Stimulated activated CD4-positive, alpha-beta T cell treated with anti-CD3 and anti-CD28 coated beads, Interleukin-4, amount 100 ng/mL, for 4 hours (primary cell): ENCODE measurements at places on chromosomes 13 and 19.

GRCh38 chr19:51589511-51589910 is 18.4 kb downstream of the ZNF175 start:
- DNase-seq = no peak

DNA sequence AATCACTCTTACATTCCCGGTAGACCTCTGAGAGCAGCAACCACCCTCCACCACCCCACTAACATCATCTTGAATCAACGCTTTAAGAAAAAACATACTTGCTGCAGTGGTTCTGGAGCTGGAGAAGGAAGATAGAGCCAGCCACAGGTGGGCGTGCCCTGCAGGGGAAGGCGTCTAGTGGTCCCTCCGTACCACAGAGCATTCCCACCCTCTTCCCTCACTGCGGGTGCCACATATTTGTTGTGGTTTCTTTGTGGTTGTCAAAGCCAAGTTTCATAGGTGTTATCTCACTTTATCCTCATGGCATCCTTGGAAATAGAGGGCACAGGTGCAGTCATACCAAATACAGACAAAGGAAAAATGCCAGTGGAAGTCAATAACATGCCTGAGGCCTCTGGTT is 22.2 kb downstream of the COL4A2 start:
- no peak for DNase-seq

DNA sequence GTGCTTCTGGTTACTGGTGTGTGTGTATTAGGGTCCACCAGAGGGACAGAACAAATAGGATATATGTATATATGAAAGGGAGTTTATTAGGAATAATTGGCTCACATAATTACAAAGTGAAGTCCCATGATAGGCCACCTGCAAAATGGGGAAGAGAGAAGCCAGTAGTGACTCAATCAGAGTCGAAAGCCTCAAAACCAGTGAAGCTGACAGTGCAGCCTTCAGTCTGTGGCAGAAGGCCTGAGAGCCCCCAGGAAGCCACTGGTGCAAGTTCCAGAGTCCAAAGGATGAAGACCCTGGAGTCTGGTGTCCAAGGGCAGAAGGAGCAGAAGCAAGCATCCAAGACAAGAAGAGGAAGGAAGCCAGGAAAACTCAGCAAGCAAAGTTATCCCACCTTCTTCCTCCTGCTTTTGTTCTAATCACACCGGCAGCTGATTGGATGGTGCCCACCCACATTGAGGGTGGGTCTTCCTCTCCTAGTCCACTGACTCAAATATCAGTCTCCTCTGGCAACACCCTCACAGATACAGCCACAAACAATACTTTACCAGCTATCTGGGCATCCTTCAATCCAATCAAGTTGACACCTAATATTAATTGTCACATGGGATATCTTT is 21.7 kb upstream of the SCEL start:
- no peak for DNase-seq

DNA sequence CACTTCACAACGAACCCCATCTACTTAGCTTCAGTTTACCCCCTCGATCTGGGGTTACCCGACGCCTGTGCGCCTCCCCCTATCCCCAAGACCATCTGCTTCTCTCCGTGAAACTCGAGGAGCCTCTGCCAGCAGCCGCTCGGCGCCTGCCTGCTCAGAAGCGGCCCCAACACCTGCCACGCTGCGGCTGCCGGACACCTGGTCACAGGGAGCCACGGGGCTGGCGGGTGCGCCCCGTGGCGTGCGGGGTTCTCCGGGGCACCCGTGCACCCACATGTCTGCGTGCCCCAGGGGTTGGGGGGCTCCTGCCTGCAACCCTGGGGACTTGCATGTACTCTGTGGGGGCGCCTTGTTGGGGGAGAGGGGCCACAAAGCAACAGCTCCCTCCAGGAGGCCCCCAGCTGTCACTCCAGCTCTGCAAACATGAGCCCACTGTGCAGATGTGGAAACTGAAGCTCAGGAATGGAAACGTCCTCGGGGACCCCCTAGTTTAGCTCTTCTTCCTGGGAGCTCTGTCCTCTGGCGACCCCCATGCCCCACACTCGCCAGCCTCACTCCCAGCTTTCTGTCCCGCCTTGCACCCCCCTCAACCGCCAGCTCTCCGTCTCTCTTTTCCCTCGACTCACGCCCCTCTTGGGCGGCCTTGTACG is 7.0 kb upstream of the SEMA6B start:
- no peak for DNase-seq

- DNase-seq = no peak
Measured at GRCh38 chr19:5193192-5193591, 147.4 kb downstream of the PTPRS start.

- DNase-seq = no peak
Measured at GRCh38 chr13:41312176-41312500, 1.1 kb downstream of the NAA16 start.

- no peak for DNase-seq
Measured at GRCh38 chr13:40340368-40341095, 325.9 kb downstream of the FOXO1 start.

GRCh38 chr19:10408511-10409283 is 5.4 kb upstream of the CDC37 start:
- peak; percentile 77 for DNase-seq

GRCh38 chr19:50861010-50861409 is 6.3 kb downstream of the KLK3 start:
- no peak for DNase-seq

DNA sequence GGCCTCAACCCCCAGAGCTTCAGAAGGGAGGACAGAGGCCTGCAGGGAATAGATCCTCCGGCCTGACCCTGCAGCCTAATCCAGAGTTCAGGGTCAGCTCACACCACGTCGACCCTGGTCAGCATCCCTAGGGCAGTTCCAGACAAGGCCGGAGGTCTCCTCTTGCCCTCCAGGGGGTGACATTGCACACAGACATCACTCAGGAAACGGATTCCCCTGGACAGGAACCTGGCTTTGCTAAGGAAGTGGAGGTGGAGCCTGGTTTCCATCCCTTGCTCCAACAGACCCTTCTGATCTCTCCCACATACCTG is 969 bp upstream of the CEACAM5 start:
- no peak for DNase-seq

GRCh38 chr13:25453850-25454365 is 82.1 kb downstream of the ATP8A2 start:
- DNase-seq = no peak

DNA sequence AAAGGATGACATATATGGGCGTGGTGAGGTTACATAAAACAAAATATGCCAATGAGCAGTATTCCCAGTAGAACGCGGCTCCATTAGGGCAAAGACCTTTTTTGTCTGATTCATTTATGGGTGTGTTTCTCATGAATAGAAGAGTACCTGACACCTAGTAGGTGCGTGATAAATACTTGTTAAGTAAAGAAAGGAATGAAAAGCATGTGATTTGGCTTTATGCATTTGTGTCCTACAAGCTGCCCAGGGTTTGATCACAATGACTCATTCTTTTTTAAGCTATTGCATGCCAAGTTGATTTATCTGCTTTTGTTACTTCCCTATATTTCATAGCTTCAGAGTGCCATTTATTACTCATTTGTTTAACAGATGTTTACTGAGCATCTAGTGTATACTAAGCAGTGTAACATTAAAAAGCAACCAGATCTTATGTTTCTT is 19.1 kb upstream of the KCTD4 start:
- no peak for DNase-seq

GRCh38 chr13:114053026-114053425 is 79.2 kb upstream of the C13orf46 start:
- DNase-seq = no peak

- no peak for DNase-seq
Measured at GRCh38 chr13:45162194-45162593, 38.7 kb downstream of the KCTD4 start.

- peak; percentile 76 for DNase-seq
Measured at GRCh38 chr13:29594710-29595379, 643 bp downstream of the SLC7A1 start.

DNA sequence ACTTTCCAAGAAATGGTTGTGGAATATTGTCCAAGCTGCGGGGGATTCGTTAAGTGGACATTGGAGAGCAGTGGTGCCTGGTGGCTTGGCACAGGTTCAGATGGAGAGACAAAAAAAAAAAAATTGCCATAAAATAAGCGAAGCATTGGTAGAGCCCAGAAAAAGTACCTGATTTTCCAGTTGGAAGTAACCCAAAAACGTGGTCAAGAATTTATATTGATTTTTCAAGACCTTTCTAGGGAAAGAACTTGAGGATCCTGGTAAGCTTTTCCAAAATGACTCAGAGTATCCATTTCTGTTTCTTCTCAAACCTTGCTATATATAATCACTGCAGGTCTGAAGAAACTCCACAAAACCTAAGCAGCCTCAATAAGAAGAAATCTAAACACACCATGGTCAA is 94.6 kb downstream of the ING1 start:
- no peak for DNase-seq

DNA sequence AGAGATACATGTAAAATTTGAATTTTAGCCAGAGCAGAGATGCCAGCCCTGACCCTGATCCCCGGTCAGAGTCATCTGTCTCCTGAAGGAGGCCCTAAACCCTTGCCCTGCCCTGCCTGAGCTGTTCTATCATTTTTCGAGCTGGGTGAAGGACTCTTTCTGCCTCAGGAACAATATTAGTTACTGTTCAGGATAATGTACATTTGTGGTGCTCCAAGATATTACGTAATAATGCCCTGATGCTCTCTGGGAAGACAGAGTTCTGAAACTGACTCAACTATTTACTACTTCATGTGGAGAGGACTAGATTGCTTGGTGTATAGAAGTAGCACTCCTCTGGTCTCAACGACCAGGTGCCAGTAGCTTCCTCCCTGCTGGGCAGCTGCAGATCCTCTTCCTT is 37.9 kb upstream of the UBL3 start:
- DNase-seq = no peak

- peak; percentile 11 for DNase-seq
Measured at GRCh38 chr13:30870049-30870884, 35.8 kb upstream of the MEDAG start.

GRCh38 chr13:22931576-22931975 is 249.2 kb upstream of the SGCG start:
- no peak for DNase-seq

- DNase-seq = peak; percentile 46
Measured at GRCh38 chr19:1624458-1624857, 19.2 kb upstream of the UQCR11 start.

- no peak for DNase-seq
Measured at GRCh38 chr19:38557205-38557799, 60.5 kb downstream of the MAP4K1 start.

DNA sequence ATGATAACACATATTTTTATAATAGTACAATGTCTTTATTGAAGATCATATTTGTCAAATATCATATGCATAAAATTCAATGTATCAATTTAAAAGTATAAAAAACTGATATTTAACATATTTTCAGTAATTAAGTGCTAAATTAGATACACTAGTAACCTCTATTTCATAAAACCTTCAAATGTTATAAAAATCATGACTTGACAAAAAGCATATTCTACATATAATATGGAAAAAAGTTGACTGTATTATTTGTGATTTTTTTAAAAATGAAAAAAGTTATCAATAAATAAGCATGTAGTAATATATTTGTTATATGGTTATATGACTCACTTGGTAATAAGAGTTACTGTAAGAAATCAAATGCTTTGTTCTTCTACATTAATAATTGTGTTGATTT is 356.9 kb downstream of the DIAPH3 start:
- DNase-seq = no peak

GRCh38 chr13:27921961-27922882 is 2.4 kb downstream of the PDX1 start:
- DNase-seq = no peak

GRCh38 chr19:39916851-39917396 is 17.5 kb downstream of the FCGBP start:
- no peak for DNase-seq

GRCh38 chr19:15623711-15624318 is 8.8 kb downstream of the CYP4F8 start:
- no peak for DNase-seq

- no peak for DNase-seq
Measured at GRCh38 chr13:39641645-39642044, 13.8 kb upstream of the COG6 start.

DNA sequence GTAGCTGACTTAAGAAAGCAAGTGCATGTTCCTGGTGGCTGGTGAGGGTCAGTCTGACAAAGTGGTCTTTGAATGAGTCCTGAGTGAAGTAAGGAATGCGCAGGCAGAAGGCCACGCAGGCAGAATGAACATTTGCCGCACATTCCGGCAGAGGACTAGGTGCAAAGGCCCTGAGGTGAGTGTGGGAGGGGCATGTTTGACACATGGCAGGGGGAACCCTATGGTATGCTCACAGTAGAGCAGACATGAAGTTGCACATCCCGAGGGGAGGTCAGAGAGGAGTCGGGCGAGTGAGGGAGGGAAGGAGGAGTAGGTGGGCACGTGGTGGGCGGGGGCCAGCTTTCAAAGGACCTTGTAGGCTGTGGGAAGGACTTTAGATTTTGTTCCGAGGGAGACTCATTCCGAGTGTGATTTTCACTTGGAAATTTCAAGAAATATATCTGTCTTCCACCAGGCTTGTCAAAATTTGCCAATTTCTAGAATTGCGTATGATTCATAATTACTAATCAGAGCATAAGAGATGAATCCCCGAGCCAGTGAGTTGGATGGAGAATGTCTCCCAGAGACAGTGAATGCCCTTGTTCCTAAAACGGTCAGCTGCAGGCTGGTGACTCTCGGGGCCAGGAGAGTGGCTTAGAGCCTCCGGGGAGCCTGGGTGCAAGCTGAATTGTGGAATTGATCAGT is 40.3 kb downstream of the ERICH6B start:
- no peak for DNase-seq

DNA sequence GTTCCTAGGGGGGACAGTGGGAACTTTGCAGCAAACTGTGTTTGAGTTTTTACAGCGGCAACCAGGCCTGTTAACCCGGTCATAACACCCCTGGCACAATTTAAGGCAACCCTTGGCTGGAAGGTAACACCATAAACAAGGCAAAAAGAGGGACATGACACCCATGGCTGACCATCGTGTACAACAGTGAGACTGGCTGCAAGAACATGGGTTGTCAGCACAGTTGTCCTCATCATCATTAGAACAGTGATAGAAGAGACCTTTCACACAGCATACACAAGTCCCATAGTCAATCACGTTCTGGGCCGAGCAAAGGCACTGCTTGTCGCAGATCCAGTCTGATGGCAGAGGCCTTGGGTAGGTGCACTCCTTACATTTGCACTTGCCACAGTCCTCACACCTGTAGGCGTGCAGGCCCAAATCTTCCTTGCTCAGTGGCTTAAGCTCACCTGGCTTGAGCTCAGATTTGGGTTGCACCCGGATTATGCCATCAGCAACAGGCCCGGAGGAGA is 4.1 kb downstream of the SPRY2 start:
- DNase-seq = no peak

DNA sequence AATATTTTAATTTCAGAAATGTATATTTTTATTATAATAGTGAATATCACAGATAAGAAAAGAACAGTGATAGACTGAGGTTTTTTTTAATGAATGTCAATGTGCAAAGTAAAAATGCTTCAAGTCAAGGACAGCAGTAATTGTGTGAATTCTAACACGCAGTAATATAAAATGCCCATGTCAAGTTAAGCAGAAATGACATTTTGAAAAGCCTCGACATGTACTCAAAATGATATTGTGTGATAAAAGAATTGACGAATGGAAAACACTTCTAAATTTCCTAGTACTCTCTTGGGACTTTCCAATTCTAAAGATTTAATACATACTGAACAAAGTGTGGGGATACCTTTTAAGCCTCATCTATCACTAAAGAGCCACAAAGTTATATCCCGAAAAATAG is 172.6 kb downstream of the SLITRK6 start:
- no peak for DNase-seq
